ENCODE measurements at places on chromosomes 16 and 17. TPM values are rescaled to one million over a fixed set of nuclear protein-coding genes. Genes with fewer than 3 reads are reported as not detected.

The ENPP7 gene
- 0.09 TPM for total RNA-seq

The MT1M gene
- total RNA-seq = not detected

The TNS4 gene
- total RNA-seq = 13.1 TPM

The TLCD2 gene
- 0.14 TPM for total RNA-seq

The TNFRSF17 gene
- not detected for total RNA-seq

The SYCE1L gene
- total RNA-seq = 7.9 TPM

The CNTNAP4 gene
- not detected for total RNA-seq

The BTBD17 gene
- not detected for total RNA-seq

The SLC16A5 gene
- 6.8 TPM for total RNA-seq

The SEZ6L2 gene
- 0.26 TPM for total RNA-seq

The IRX5 gene
- not detected for total RNA-seq

- DNase-seq = no peak
Measured at GRCh38 chr16:10558746-10559641, 21.4 kb downstream of the EMP2 start.

- no peak for DNase-seq
Measured at GRCh38 chr17:43405861-43406260, 7.1 kb downstream of the ARL4D start.

GRCh38 chr17:50779747-50780353, 12.5 kb upstream of the ANKRD40CL start:
- DNase-seq = peak; percentile 89

GRCh38 chr16:66360624-66361324, 5.7 kb upstream of the CDH5 start:
- no peak for DNase-seq

DNA sequence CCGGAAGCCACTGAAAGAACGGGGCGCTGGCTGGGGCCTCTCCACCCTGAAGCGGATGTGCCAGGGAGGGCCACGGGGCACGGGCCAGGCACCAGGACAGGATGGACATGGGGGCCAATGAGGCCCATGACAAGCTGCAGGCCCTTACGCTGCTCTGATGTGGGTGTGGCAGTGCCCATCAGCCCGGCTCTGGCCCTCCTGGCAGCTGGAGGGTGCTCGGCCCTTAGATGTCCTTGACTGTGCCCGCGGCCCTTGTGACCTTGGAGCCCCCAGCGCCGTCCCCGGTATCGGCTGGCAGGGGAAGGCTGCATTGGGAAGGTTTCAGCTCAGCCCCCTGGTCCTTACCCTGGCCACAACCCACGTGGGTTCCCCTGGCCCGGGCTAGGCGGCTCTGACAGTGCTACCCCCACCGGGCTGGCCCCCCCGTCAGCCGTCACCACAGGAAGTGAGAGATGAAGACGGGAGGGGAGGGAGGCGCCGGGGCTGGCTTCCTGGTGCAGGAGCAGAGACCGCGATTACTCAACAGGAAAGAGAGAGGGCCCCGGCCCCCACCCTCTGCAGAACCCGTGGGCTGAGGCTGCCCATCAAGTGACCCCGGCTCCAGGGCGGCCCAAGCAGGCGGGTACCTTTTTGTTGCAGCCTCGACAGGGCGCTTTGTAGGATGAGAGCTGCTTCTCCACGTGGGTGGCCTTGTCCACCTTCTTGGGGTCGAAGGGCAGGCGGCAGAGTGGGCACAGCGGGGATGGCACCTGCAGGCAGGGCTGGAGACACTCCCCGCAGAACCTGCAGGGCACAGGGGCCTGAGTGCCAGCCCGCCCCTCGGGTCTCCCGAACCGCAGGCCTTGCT, 5.3 kb downstream of the RNF166 start:
- DNase-seq = peak; percentile 98

GRCh38 chr17:38703742-38704605, 1.1 kb upstream of the MLLT6 start:
- peak; percentile 92 for DNase-seq

DNA sequence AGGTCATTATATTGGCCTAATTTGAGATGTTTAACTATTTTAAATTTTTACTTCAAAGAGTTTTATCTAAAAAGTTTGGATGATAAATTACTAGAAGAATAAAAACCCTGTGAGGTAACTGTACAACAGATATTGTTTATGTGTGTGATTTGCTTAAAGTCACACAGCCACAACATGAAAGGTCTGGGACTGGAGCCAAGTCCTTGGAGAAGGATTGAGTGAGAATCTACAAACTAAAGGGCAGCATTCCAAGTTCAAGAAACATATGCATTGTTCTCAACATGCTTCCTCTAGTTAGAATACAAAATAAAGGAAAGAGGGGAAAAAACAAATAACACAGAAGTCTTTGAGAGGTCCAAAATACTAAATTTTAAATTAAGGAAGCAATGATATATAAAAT, 131.5 kb upstream of the MON1B start:
- DNase-seq = no peak

DNA sequence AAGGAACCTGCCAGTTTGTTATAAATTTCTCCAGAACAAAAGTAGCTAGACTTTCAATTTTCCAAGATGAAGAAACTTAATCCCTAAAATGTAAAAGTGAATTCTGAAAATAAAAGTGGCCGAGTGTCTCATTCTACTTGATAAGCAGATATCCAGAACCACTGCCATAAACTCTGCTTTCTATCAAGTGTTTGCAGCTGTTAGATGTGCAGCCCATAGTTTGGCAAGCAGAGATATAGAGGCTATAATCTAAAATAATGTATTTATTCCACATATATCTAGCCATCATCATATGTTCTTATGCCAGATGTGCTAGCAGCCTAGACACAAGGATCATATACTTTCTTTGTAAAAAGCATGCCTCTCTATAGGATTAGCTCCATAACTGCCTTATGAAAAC, 14.7 kb upstream of the FBXL20 start:
- no peak for DNase-seq

DNA sequence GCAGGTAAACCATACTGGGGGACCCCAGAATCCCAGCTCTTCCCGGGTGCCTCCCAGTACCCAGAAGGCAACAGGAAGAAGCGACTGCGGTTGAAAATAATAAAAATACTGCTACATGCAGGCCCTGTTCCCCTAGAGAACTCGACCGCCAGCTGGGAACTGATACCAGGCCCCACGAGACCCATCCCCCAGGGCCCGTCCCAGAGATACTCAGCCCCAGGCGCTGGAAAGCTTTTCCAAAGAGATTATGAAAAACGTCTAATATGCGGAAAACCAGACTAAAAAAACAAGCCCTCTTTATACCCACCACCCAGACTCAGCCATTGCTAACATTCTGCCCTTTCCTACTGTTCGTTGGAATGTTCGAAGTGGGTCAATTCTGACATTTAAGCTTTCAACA, 12.9 kb upstream of the MEAK7 start:
- no peak for DNase-seq

DNA sequence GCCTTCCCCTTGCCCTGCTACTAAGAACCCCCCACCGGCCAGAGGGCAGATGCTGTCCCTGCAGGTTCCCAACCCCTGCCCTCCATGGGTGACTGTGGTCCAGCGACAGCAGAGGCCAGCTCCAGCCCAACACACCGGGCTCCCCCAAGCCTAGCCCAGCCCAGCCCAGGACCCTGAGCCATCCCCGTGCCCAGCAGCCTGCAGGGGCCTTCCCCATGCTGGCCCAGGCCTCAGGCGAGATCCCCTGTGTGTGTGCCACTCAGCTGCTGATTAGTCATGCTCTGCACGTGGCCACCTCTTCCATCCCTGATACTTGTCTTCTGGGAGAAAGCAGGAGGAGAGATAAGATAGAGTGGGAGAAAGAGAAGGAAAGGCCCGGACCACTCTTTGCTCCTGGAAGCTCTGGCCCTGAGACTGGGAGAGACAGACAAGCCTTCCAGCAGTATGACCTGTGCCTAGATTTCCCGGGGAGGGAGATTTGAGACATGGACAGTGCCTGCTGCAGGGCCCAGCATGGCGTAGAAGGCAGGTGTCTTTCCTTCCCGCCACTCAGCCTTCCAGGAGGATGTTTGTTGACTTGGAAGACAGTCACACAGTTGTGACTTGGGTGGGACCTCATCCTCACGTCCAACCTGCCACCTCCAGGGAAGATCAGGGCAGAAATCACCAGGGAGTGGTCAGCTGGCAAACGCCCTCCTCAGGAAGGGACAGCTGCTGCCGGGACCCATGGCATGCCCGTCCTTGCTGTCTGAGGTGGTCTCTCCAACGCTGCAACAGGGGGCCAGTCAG, 41.3 kb upstream of the RASD1 start:
- no peak for DNase-seq

GRCh38 chr17:41806685-41807445, 4.9 kb downstream of the P3H4 start:
- no peak for DNase-seq

GRCh38 chr17:78377858-78378224, 608 bp upstream of the PGS1 start:
- DNase-seq = peak; percentile 64

- no peak for DNase-seq
Measured at GRCh38 chr16:55203570-55203969, 120.4 kb upstream of the IRX6 start.

GRCh38 chr17:74004056-74004455, 199.4 kb upstream of the RPL38 start:
- no peak for DNase-seq

GRCh38 chr16:56852401-56852730, 12.6 kb upstream of the SLC12A3 start:
- no peak for DNase-seq

DNA sequence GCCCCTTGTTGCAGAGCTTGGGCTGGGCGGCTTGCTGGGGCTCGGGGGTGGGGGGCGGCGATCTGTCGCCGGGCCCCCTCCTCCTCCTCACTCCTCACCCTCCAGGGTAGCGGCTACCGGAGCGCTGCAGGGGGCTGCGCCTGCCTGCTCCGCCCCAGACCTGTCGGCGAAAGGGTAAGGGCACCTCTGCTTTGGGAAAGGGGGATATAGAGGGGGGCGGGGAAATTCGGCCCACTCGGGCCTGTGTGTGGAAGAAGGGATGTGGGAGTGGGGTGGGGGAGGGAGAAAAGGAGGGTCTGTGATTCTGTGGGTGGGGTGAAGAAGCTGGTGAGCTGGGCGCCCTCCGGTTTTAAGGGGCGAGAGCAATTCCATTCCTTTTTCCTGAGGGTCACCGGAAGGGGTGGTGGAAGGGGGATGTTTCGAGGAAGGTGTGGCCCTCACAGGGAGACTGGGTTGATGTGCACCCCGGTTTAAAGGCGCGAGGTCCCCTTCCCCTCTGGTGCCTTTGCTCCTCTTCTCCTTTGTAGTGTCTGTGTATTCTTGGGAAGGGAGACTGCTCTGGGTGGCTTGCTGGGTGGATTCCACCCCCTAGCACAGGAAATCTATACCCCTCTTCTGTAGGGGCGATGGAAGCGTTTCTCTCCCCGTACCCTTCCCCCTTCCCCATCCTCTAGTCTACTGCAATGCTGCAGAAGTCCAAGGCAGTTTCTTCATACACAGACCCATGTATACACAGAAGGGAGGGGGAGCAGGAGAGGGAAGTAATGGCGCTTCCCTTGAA, 878 bp downstream of the TAOK1 start:
- DNase-seq = peak; percentile 73

DNA sequence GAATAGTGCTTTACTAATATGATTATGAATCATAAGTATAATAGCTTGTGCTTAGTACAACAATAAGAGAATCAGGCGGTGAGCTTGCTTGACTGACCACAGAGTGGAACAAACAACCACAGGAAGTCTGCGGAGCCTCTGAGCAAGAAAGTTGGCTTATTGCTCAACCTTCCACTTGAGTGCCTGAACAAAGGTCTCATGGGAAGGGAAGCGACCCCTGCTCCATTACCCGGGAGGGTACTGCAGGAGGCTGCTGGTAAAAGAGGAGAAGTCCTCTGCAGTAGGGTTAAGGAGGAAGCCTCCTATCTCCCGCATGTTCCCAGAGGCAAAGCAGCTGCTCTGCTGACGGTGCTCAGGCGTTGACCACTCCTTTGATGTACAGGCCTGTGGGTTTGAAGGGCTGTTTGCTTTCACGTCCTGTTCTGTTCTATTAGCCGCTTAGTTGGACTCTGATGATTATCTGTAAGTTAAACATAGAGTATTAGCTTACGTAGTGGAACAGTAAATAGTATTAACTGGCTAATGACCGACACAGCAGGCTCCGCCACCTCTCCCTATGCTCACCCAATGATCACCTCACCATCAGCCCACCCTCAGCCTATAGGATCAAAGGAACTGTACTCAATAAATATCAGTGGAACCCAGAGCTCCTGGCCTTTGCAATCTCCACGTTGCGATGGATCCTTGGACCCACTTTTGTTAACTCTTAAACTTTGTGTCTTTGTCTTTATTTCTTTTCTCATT, 17.5 kb downstream of the ALOX15B start:
- peak; percentile 79 for DNase-seq

GRCh38 chr17:8126491-8127066, 2.7 kb upstream of the HES7 start:
- peak; percentile 86 for DNase-seq

DNA sequence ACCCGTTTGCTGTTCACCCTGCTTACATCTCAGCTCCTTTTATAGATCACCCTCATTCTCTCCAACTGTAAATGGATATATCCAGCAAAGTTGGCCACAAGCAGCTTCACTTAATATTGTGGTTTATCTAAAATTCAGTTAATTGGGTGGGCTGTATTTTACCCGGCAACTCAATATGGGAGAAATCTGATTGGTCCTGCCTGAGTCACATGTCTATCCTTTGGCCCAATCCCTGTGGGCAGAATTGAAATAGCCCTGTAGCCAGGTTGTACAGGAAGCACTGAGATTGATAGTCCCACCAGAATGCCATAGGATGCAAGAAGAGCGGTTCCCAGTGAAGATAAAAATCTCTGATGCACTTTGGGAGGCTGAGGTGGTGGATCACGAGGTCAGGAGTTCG, 73.2 kb downstream of the AIPL1 start:
- DNase-seq = no peak

- no peak for DNase-seq
Measured at GRCh38 chr17:62187681-62188080, 122.6 kb upstream of the MED13 start.

- peak; percentile 68 for DNase-seq
Measured at GRCh38 chr17:57277923-57278604, 21.7 kb downstream of the MSI2 start.

DNA sequence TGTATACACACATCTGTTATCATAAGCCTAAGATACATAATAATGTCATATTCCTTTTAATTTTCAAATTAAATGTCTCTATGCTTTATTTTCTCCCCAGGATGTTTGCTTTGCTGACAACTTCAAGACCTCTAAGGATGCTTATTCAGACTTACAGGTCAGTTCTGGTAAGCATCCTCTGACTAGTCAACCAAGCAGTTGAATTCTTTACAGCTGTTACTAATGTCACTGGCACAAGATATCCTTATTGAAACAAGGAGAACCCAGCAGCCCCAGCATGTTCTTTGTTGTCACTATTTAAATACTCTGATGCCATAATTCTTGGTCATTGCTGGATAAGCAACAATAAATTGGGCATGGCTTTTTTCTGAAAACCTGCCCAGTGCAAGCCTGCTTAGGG, 232.3 kb upstream of the PMFBP1 start:
- DNase-seq = no peak

GRCh38 chr16:48282636-48283263, 35.4 kb upstream of the ABCC11 start:
- DNase-seq = no peak

GRCh38 chr17:74280093-74280513, 6.1 kb downstream of the DNAI2 start:
- DNase-seq = peak; percentile 90
